NCI-H2081 (cell line): ENCODE measurements at places on chromosomes 16 and 17.

- no peak for DNase-seq
These were observed 4.0 kb downstream of the LASP1 start for GRCh38 chr17:38873640-38874380.

GRCh38 chr17:1033503-1033902, 36.6 kb downstream of the TIMM22 start:
- DNase-seq, result no peak

GRCh38 chr16:50721549-50722404, 20.1 kb upstream of the CYLD start:
- DNase-seq, result no peak

- DNase-seq, result no peak
These were observed 100.2 kb upstream of the FOXF1 start for GRCh38 chr16:86410081-86410480.

- no peak for DNase-seq
These were observed 183.3 kb downstream of the PARN start for GRCh38 chr16:14446796-14447195.

DNA sequence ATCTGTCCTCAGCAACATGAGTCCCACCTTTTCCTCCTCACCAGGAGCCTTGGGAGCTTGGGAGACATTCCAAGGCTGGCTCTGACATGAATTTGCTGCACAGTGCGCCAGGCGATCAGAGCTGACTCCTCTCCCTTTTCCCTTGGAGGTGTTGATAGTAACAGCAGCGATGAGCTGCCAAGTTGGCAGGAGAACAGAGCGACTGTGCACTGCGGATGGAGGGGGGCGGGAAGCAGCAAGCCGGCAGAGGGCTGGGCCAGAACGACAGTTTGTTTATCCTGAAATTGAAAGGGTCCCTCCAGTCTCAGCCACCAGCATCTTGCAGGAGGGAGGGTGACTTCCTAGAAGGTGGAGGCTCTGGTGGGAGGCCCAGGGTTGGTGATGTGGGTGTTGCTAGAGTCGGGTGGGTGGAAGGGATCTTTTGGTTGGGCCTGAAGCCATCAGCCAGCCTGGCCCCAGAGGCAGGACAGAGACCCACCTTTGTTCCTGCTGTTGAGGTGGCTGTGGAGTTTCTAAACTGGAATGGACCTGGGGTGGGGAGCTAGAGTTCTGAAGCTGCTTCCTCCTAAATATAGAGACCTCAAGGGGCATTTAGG, 22.5 kb upstream of the DYNLL2 start:
- DNase-seq, result peak; percentile 28

- DNase-seq, result no peak
These were observed 27.0 kb downstream of the MRTFB start for GRCh38 chr16:14098081-14098480.

DNA sequence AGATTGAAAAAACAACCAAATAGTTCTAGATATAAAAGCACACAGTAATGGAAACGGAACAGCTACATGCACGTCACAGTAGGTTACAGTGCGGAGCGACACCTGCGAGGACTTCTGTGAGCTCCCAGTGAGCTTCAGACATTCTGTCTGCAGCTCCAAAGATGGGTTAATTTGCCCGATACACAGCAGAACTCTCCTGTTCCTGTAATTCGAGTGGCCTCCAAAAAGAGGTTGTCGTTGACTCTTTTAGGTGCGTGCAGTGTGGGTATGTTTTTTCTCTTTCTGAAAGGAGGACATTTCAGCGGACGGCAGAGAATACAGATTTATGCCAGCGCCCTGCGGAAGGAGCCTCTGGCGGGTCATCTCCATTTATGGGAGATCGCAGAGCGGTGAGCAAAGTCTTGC, 2.9 kb downstream of the OR1F1 start:
- DNase-seq, result peak; percentile 46

- peak; percentile 11 for DNase-seq
These were observed 41.1 kb upstream of the SOX9 start for GRCh38 chr17:72079700-72080099.

DNA sequence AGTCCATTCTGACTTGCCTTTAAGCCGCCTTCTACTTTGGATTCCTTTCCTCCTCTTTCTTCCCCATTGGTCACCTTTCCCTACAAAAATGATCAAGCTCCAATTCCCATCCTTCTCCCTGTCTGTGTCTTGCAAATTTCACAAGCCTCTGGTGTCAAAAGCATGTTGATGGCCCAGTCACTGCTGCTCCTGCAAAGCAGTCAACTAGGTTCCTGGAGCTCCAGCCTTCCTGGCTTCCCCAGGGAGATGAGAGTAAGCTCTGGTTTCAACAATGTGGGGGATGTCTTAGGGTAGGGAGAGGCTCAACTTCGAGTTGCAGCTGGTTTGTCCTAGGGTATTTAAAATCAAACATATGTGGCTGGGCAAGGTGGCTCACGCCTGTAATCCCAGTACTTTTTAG, 36.1 kb upstream of the HELZ start:
- no peak for DNase-seq

GRCh38 chr17:78407387-78408000, 29.0 kb downstream of the PGS1 start:
- no peak for DNase-seq

DNA sequence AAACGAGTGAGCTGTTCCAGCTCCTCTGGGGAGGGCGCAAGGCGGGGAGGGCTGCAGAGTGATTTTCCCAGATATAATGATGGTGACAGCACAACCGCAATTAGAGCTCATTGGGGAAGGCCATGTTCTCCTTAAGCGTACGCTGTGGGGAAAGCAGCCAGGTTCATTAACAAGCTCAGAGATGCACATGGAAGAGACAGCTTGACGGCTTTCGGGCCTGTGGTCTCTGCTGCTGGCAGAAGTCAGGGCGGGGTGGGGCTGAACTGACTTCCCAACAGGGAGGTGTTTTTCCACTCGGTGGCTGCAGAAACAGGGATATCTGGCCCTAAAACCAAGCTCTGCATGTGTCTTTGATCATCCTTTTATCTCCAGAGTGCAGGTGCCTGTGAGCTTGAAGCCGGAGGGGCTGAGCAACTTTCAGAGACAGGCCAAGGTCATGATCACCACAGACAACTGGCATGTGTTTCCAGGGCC, 24.0 kb upstream of the CACNG1 start:
- peak; percentile 52 for DNase-seq

DNA sequence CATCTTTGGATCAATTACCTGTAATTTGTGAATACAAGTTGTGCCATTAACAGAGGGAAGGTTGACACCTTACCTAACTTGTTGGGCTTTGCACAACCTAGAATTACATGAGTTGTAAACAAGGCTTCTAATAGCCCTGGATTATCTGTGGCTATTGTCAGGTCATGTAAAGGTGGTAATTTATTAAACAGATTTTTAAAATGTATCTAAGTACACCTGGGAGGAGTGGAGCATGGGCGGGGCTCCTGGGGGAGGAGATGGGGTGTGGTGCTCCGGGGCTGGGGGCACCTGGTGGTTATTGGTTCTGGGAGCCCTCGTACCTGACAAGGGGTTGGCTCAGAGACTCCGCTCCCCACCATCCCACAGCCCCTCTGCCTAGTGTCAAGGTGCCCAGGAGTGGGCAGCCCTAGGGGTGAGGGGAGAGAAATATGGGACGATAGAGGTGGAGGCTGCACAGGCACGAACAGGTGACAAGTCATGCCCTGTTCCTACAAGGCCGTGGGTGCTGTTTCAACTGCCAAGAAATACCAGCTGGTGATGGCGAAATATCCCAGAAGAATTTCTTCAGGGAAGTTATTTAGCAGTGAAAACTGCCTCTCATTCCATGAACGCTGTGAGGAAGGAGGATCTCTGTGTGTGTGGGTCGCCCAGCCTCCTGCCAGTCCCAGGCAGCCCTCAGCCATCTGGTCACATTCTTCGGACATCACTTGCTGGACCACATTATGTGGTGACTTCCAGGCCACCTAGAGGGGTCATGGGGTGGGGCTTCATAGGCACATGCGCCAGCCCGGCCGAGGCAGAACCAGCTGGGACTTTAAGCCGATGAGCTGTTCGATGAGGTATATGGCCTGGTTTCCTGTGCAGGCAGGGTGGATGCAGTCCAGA, 55.5 kb upstream of the IRX3 start:
- no peak for DNase-seq

GRCh38 chr16:26672206-26672605, 394.5 kb upstream of the C16orf82 start:
- DNase-seq, result no peak

DNA sequence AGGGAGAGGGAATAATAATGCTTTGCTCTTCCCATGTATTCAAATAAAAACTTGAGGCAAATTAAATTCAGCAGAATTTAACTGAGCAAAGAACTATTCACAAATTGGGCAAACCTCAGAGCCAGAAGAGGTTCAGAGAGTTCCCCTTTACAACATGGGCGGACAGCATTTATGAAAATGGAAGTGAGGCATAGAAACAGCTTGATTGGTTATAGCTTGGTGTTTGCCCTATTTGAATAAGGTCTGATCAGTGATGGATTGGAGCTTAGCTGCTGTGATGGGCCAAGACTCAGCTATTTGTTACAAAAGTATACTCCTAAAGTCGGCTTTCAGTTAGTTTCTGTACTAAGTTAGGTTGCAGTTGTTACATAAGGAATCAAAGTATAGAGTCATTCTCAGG, 63.0 kb downstream of the TMEM100 start:
- no peak for DNase-seq

- no peak for DNase-seq
These were observed 389.9 kb upstream of the GOT2 start for GRCh38 chr16:59124056-59124455.

DNA sequence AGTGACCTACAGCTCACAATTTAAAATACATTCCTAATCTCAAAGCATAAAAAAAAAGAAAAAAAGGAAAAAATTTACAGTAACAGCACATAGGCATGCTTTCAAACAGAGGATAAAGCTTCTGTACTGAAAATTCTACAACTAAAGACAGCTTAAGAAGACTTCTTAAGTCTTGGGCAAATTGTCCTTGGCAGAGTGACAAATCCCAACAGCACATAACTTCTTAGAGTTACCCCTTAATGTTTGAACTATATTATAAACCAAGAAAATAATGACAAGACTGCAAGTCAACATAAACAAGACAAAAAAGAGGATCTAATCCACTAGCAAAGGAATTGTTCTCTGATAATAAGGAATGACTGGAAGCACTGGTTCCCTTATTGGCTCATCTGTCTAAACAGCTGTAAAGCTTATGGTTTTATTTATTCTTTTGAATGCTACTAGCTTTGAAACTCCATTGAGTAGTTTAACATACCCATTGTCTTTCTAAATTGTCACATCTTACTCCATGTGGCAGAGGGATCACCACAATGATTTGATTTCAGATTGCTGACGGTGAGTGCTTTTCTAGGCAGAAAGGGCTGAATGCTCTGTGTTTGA, 1576.8 kb upstream of the GOT2 start:
- no peak for DNase-seq

DNA sequence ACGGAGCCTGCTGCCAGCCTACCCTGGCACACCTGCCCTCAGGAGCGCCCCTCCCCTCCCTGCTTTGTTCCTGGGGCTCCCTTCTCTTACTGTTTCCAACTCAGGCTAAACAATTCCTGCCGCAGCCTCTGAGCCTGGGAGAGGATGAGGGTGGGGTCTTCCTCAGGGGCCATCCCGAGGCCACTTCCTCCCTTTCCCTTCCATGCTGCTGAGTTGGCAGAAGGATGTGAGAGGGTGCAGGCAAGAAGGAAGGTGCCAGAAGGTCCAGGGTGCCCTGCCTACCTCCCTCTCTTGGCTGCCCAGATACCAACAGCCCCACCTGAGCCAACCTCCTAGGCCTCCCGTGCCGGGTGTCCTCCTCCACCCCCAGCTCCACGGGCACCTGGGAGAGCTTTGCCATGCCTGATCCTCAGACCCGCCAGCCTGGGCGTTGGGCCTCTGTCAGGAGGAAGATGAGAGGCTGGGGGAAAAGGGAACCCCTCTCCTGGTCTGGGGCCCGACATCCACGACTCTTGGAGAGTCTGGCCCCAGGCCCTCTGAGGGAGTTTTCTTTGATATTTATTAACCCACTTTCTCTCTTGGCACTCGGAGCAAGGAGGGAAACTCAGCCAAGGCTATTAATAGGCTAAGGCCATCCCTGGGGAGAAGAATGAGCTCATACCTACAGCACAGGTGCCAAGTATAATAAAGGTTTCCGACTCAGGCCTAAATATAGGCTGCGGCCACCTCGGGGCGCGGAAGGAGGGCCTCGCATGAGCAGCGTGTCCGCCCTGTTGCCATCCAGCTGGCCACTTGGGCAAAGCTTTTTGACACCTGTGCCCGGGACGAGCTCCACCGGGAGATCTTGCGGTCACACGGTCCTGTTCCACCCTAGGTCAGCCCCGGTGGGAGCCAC, 232.0 kb downstream of the ENGASE start:
- peak; percentile 35 for DNase-seq

DNA sequence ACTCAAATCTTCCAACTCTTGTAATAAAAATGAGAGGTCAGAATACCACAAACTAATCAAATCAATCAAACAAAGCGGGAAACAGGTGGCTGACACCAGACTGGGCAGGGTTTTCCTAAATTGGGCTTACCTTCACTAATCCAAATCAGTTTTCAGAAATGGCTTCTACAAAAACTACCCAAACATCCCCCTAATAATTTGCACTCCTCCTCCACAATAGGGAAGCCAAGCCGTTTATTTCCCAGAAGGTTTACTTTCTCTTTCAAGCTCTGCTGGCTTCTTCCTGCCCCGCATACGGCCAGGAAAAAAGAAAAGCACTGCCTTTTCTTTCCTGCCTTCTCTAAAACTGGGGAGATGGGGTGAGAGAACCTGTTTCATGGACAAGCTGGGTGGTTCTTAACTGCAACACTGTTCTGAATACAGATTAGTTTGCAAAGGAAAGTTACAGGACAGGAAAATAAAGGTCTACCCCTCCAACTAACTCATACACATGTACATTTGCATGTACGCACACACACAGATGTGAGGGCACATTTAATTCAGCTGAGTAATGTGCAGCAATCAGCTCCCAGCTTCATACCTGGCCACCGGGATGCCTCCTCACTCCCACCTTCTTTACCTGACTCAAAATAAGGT, 9.2 kb downstream of the STAT3 start:
- peak; percentile 67 for DNase-seq

DNA sequence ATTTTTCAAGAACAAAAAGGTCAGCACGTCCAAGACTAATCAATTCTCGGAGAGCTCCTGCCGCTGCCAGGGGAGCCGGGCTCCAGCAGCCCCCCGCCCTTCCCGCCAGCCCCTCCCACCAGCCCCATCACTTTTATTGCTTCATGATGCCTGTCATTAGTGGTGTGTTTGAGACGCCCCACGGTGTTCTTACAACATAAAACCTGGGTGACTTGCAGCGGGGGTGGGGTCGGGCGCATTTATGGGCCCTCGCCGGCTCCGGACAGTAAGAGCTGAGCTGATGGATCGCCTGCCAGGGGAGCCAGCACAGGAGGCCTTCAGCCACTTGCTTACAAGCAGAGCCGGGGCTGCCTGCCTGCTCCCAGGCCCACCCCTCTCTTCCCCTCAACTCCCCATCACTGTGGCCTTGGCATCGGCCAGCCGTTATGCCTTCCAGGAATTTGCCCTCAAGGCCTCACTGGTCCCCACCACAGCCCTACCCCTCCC, 82.9 kb upstream of the CBX4 start:
- peak; percentile 60 for DNase-seq
